ENCODE measurements at places on chromosomes 7 and 10.

GRCh38 chr10:35135861-35136260, 9.2 kb downstream of the CREM start:
- no peak for DNase-seq

DNA sequence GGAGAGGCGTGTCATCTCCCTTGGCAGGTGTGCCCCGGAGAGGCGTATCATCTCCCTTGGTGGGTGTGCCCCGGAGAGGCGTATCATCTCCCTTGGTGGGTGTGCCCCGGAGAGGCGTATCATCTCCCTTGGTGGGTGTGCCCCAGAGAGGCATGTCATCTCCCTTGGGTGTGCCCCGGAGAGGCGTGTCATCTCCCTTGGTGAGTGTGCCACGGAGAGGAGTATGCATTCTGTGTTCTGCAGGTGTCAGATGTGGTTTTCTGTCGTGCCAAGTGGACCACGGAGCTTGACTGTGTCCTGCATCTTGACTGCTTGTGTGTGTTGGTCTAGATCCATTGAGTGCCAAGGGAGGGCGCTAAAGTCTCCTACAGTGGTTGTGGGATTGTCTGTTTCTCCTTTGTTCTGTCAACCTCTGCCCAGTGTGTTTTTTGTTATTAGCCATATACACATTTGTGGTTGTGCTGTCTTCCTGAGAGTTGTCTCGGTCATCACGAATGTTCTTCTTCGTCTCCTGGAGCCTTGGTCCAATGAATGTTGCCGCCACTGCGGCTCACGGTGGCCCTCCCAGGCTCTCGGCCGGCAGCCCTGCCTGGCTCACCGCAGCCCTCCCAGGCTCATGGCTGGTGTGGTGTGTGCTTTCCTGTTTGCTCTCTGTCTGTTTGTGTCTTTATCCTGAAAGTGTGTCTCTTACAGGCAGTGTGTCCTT, 96.8 kb downstream of the INPP5A start:
- DNase-seq: no peak

- DNase-seq: no peak
Observed at GRCh38 chr7:28813243-28813962, 144.7 kb downstream of the TRIL start.

DNA sequence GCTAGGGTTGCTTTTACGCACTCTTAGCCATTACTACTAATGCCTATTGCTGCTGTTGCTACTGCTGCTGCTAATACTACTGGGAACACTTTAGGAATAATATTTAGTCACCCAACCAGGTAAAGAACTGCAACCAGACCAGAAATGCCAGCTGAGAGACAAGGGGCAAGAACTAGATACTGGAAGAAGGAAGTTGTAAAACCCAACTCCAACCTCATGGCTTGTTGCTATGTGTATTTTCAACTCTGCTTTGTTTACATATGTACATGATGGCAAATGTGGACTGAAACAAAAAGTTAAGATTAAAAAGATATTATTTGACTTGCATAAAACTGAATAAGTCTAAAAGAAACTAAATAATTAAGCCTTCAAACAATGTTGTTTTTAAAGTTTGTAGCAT, 177.7 kb downstream of the GNAT3 start:
- no peak for DNase-seq

DNA sequence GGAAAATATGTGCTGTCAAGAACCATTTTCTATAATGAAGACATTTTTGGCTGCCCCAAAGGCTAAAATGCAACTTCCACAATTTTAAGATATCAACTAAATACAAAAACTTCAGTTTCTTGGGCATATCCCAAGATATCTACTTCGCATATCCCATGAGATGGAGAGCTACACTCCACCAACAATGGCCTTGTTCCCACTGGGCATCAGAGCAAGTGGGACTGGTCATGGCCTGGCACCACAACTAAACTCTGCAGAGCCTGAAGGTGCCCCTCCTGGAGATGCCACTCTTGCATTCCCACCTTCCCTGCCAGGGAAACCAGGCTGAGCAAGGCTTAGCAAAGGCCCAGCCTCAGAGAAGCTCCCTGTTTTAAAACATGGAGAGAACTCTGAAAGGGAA, 75.8 kb upstream of the LRRC17 start:
- DNase-seq: no peak

- DNase-seq: no peak
Observed at GRCh38 chr7:151411551-151411950, 1.7 kb upstream of the WDR86 start.

GRCh38 chr10:75654772-75655171, 223.3 kb downstream of the LRMDA start:
- DNase-seq: no peak

DNA sequence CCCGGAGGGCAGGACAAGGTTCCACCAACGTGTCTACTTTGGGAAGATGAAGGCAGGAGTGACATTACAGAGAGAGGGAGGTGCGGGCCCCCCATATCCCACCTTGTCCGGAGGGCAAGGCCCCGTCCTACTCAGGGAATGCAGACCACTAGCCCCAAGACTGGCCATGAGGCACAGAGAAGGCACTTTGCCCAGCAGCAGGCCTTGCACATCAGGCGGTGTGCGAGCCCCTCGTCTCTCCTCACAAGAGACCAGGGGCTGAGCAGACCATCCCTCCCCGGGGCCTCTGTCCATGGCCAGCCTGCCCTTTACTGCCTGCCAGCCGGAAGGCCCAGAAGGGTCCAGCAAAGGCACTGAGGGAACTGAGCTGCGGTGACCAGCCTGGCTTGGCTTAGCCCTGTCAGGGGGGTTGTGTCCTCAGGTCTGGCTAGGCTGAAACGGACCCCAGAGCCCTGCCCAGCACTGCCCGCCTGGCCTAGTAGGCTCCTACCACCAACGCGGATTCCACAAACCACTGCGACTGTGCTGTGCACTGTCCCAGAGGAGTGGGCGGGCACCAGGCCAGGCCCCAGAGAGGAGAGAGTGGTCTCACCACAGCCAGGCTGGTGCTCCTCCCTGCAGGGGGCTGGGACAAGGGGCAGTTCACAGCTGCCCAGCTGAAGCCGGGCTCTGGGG, 16.7 kb downstream of the CAMK2B start:
- no peak for DNase-seq

DNA sequence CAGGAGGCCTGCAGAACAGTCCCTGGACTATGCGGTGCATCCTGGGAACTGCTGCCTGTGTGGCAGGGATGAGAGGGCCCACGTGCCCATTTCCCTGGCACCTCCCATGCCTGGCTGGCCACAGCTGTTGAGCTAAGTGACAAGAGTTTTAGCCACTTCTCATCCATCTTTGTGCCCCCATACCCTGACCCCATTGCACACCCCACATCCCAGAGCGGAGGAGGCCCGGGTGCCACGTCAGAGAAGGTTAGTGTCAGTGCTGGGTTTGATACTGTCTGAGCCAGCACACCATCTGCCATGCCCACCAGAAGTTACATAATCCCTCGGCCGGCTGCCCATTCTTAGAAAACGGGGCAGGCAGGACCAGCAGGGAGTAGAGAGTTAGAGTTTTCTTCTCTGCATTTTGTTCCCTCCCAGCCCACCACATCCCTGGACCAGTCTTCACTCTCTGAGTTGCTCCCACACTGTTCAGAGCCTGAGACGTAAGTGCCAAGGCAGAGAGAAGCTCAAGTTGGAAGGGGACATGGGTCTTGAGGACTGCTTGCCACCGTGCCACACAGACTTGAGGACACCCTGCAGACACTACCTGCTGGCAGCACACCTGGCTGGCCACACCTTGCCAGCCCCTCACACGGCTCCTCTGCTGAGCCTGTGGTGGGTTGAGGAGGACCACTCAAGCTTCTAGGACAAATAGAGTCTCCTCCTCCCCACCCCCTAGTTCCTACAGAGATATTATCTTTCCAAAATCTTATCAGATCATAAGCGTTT, 13.1 kb downstream of the UNC5B start:
- DNase-seq: no peak

DNA sequence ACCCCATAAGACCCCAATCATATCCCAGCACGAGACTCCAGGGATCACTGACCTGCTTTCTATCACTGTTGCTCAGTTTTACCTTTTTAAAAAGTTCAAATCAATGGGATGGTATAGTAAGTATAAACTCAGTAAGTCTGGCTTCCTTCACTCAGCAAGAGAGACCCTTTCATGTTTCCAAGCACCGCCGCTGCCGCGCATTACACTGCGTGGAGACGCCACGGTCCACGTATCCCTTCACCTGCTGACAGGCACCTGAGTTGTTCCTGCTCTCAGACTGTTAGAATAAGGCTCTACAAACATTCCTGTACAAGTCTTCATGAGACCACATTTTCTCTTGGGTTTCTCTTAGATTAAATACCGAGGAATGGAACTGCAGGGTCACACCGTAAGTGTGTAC, 28.3 kb downstream of the MAD1L1 start:
- DNase-seq: no peak

DNA sequence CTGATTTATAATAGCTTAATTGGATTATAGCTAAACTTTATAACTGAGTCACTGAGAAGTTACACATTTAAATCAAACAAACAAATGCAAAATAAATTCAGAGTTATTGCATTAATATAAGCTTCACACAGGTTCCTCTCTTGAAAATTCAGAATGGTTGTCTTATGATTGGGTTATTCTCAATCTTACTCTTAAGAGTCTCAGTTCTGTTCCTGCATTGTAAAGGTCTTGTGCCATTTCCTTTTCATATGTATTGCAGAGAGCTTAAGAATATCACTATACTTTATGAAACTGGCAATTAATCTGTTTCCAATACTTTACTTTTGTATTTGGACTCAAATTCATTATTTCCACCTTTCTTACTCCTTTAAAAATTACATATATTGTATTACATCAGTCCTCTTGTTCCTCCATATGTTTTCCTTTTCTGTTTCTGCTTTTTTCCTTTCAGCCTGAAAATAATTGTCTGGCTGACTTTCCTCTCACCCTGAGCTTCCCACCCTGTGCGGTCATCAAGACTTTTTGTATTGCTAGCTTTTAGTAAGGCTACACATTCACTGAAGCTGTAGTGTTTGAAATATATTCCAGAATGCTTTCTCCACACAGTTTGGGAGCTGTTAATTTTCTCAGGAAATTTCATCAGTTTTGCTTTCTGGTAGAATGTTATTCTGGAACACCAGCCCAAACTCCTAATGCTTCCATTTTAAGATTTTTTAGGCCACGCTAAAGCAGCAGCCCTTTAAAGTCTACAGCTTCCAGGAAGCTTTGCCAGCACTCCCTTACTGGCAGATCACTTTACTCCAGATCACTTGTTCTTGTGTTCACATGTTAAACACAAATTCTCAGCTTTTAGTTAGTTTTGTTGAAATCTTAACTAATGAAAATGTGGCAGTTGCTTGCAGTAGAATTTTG, 139.4 kb downstream of the KCND2 start:
- no peak for DNase-seq

DNA sequence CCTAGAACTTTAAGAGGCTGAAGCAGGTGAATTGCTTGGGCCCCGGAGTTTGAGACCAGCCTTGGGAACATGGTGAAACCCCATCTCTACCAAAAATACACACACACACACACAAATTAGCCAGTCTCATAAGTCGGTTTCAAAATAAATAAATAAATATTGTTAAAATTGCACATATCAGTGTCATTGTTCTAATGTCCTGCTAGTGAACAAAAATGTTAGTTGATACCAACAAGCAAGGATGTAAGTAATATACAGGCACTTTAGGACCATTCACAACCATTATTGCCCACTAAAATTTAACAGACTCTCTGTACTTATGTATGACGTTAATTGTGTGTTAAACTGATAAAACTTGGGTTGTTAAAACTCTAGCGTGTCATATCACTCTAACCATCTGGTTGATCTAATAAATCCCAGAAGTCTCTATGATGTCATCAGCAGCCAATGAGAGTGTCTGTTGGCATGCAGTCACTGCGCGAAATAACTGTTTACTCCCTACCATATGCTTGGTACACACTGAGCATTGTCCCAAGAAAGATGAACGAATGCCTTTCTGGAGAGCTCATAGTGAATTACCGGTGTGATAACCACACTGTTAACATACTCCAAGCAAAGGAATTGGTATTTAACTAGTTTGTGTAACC, 30.4 kb upstream of the OTUD1 start:
- DNase-seq: no peak

GRCh38 chr10:70212879-70213278, 20.4 kb downstream of the PPA1 start:
- DNase-seq: no peak
